Activated CD4-positive, alpha-beta T cell treated with anti-CD3 and anti-CD28 coated beads, Interleukin-2, amount 10 ng/mL, durations not matched to agents 7 days and 5 days (primary cell): ENCODE measurements at places on chromosomes 5 and 9. TPM values are rescaled to one million over a fixed set of nuclear protein-coding genes. Genes with fewer than 3 reads are reported as not detected.

DNA sequence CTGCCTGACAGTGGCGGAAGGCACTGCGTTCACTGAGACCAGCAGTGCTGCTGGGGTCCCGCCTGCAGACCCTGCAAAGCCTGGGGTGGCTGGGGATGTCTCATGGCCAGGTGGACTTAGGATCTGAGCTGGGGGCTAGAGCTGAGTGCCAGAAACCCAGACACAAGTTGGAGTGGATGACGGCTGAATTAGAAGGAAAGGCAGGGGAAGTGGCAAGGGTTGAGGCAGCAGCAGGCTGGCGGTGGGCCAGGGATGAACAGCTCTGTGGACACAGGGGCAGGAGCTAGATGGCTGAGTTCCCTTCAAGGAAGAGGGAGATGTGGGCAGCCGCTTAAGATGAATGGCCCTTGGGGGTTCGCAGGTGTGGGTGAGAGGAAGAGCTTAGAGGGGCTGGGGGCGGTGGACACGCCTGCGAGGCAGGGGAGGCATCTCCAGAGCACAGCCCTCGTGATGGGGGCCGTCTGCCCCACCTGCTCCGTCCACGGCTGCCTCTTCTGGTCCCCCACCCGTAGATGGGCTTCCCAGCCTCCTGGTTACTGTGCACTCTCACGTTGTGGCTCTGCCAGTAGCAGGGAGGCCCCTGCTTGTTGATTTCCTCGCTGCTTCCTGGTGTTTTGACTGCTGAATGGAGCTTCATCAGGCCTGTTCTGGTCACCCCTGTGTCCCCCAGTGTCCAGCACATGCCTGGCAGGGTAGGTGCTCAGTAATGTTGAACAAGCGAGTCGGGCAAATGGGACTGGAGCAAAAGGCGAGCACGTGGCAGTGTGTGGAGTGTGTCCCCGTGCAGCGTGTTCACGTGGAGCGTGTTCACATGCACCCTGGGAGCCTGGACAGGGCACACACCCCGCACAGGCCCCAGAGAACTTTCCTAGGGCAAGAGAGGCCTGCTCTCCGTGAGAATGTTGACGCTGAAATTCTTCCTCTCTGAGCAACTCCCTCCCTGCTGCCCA lies 168.2 kb downstream of the CACNA1B start:
- peak; percentile 3 for DNase-seq

DNA sequence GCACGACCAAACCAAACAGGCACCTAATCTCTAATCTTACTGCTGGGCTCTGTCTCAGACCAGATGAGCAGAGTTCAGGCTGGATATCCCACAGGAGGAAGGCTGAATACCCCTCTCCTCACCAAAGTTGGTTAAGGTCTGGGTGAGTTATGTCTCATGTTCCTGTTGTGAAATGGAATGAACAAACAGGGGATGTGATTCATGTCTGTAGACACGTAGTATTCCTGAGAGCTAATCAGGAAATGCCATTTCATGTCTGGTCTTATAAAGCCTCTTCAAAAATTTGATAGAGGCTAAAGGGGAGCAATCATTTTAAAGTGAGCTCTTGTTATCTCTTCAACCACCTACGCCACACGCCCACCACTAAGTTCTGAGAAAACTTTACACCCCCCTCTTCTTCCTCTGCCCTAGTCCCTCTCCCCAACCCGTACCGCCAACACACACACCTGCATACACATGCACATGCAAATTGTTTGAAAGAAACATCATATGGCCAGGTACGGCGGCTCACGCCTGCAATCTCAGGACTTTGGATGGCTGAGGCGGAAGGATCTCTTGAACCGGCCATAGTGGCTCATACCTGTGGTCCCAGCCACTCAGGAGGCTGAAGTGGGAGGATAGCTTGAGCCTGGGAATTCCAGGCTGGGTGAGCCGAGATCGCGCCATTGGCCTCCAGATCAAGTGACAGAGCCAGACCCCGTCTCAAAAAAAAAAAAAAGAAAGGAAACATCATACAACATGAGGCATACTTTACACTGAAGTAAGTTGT lies 69.8 kb upstream of the RAI14 start:
- DNase-seq = no peak

DNA sequence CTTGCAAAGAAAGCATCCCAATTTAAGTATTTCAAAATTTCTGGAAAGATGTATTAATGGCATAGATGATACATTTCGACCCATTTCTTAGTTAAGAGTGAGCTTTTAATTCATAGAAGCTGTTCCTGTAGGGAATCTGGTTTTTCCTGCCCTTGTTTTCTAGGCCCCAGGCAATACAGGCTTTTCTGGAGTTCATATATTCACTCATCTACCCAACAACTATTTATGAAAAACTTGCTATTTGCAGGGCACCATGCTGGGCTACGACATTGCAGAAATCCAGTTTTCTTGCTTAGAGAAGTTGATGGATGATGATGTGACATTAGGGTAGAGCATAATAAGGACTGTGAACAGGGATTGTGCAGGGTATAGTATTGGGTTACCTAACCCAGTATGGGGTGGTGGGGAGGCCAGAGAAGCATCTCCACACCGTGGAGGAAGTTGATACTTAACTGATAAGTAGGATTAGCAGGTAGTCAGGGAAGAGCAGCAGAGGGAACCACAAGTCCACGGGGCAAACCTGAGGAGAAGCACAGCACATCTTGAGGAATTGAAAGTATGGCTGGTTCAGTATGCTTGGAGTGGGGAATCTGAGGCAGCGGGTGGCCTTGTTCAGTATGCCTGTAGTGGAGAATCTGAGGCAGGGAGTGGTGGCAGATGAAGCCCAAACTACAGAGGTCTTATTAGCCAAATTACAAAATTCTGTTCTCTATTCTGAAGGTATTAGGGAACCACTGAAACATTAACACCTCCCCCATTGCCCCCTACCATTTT lies 247.5 kb downstream of the ARRDC3 start:
- DNase-seq = no peak

- DNase-seq = no peak
Observed at GRCh38 chr9:82989929-82990328, 73.0 kb downstream of the RASEF start.

Gene SVEP1
- total RNA-seq = not detected

Gene DBH
- not detected for total RNA-seq
